Daoy (cell line): ENCODE measurements at places on chromosomes 5 and 9.
A peak's percentile ranks its signal among the peaks of the same experiment; 100 is the strongest.

GRCh38 chr5:100841358-100842076 is 61.6 kb downstream of the ST8SIA4 start:
- DNase-seq: no peak

DNA sequence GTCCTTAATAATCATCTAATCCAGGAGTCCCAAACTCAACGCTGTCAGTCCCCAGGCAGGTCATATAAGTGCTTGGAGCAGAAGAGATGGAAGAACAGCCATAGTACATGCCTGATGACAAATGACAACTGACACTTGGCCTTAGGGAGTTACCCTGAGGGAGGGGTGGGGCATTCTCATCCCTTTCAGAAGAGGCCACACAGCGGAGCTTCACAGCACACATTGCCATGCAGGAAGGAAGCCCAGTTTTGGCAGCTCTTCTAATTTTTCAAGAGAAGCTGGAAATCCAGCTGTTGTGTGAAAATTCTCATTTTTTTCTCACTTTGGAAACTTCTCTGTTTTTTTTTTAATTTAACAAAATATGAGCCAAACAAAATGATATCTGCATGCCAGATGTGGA is 89.0 kb downstream of the ASTN2 start:
- DNase-seq: no peak

DNA sequence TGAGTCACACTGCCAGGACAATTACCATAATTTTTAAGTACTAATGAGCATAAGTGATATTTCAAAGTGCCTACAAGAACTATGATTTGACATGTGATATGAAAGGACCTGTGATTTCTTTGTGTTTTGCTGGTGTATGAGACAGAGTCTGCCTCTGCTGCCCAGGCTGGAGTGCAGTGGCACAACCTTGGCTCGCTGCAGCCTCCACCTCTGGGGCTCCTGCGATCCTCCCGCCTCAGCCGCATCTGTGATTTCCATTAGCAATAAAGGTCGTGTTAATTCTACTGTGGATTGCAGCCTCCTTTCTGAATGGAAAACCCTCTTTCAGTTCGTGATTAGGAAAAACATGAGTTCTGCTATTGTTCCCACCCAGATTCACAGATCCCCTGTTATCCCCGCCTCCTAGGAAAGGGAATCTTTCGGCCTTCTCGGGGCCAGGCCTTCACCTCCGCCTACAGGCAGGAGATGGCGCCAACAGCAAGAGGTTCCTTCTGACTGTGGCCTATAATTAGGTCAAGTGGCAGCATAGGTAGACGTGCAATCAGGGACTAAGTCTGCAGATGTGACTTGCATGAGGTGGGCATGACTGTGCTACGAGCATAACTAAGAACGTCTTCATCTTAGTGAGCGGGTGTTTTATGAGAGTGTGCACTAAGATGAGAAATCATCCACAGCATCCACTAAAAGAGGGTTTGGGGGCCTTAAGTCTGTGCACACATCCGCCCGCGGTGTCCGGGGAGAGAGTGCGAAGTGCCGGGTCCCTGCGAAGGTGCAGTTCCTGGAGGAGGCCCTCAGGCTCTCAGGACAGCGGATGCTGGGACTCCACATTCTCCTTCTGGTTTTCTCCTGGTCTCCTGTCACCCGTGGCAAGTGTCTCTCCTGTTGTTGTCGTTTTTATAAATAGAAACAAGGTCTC is 23.1 kb downstream of the TRIM7 start:
- DNase-seq: peak; percentile 82

DNA sequence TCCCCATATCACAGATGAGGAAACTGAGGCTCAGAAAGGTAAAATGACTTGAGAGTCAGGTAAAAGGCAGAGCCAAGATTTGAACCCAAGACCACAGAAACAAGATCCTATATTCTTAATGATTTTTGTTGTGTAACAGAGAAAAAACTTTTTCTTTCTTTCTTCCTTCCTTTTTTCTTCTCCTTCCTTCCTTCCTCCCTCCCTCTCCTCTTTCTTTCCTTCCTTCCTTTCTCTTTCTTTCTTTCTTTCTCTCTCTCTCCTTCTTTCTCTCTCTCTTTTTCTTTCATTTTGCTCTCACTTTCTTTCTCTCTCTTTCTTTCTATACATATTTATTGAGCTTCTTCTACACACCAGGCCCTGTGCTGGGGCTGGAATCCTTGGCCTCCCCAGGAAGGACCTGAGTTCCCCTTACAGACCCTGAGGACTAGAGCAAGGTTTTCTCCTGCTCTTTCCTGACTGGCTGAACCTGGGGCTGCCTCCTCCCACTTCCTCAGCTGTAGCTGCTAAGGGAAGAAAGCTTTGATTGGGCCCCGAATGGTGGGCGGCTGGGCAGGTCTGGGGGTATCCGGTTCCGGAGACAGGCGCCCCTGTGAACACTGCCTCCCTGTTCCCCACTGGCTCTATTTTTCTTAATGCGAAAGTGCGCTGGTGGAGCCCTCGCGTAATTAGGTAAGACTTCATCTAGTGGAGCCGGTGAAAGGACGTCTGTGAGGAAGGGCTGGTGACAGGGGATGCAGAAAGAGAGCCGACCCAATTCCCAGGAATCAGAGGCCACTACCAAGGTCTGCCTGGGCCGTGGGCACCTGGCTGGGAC is 27.4 kb upstream of the KIF12 start:
- DNase-seq: no peak
